ENCODE measurements at places on chromosomes 3 and 15. TPM values are rescaled to one million over a fixed set of nuclear protein-coding genes. Genes with fewer than 3 reads are reported as not detected.

DNA sequence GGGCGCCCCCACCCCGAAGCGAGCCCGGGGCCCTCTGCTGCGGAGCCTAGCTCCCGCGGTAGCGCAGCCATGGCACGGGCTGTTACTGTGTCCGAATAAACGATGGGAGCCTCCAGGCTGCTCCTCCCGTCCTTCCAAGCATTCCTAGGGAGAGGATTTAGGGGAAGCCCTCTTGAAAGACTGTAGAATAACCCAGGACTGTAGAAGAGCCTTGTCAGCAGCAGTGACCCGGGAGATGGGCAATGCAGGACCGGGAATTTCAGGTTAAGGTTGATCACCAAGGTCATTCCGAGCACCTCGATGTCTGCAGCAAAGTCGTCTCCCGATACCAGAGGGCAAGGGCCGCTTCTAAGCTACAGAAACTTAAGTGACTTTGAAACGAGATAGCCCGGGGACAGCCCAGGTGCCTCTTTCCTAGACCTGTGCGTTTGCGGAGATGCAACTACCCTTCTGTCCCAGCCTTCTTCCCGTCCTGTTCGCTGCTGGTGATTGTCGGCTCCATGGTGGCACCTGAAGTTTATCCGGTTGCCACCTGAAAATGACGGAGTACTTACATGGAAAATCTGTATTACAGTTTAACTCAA is 753 bp upstream of the MYO5A start:
- peak; percentile 69 for DNase-seq

DNA sequence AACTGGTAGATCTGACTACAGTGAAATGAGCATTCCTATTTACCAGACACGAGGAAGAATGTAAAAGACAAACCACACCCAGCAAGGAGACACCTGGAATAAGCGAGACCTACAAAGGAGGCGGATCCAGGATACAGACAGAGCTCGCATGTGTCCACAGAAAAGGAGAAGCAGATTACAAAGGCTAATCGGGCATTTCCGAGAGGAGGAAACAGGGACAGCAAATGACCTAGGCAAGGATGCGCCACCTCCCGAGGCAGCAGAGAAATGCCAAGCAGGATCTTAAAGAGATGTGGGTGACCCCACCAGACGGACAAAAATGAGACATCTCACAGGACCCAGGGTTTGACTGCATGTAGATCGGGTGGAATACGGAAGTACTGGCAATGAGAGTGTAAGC is 63.2 kb upstream of the IQSEC1 start:
- no peak for DNase-seq

DNA sequence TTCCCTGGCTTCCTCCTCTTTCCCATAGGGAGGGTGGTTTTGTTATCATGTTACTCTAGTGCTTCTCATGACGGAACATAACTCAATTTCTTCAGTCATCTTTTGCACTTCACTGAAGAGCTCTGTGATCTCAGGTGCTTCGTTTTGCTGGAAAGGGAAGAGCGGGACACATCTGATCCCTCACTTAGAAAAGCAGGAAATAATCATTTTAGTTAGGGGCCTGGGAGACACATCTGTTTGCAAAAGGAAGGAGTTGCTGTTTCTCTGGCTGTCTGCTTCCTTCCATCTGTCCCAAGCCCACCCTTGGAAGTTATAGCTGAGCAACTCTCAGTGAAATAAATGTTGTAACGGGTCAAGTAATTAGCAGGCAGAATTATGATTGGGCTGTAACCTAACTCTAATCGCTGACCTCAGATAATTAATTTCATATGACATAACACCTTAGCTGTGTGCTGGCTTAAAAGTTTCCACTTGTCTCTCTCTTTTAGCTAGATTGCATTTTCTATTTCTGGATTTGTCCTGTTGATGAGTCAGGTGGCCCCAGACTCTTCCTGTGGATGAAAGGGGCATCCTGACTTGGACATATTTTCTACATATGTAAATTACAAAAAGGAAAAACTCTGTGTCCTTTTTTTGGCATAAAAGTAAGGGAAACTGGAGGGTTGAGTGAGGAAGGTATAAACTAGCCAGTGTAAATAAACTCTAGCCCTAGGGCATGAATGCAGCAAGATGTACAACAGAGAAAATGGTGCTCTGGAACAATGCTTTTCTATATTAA is 11.0 kb upstream of the FILIP1L start:
- no peak for DNase-seq

DNA sequence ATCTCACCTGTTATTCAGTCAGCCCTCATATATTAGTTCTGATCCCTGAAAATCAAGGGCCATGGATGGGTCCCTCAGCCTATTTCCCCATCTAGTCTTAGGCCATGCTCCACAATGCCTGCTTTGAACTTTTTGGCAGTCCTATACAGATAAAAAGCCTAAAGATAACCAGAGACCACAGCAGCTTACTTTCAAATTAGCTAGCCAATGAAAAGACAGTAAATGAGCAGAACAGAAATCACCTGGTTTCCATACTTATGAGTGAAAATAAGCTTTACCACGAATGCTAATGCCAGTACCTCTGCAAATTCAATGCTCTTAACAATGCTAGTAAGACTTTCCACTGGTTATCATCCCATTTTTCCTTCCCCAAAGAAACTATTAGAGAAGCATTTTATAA is 141.6 kb upstream of the SPRED1 start:
- no peak for DNase-seq

GRCh38 chr3:71428841-71429596 is 154.5 kb downstream of the FOXP1 start:
- no peak for DNase-seq

GRCh38 chr3:99713440-99713839 is 75.0 kb downstream of the COL8A1 start:
- DNase-seq, result no peak

DNA sequence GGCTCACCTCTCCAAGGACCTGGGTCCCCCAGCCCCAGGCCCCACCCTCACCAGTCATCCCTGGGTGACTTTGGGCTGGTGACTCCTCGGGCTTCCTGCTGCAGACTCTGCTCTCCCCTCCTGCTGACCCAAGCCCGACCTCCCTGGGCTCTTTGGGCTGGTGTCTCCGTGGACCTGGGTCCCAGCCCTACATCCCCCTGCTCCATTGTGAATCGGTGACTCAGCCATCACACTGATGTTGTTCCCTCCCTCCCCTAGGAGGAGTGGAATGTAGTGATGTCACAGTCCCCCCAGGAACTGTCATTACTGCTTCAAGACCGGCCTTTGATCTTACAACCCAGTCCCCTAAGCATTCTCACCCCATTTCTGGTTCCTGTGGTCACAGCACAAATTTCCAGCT is 83.7 kb downstream of the ADAMTS7 start:
- DNase-seq, result peak; percentile 12

GRCh38 chr3:116226266-116226665 is 219.0 kb downstream of the LSAMP start:
- DNase-seq, result no peak

- DNase-seq, result no peak
Measured at GRCh38 chr3:144175644-144176425, 204.2 kb downstream of the DIPK2A start.

DNA sequence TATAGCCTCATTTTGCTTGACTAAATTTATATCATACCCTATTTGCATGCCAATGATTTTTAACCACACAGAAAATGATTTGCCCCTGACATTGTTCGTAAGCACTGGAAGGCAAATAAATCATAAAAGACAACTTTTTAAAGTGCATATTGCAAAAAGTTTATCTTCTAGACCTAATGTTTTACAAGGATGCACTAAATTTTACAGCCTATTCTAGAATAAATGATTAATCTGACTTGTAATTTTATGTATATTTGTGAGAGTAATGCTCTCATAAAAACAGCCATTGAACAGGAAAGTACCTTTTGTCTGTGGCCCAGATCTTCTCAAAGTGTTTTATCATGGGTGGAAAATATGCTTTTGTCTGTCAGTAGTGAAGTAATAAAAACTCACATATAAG is 546.6 kb downstream of the EPHA3 start:
- no peak for DNase-seq

GRCh38 chr15:72818632-72819031 is 35.1 kb upstream of the ADPGK start:
- DNase-seq, result no peak

- no peak for DNase-seq
Measured at GRCh38 chr3:14476583-14477265, 63.4 kb downstream of the GRIP2 start.

DNA sequence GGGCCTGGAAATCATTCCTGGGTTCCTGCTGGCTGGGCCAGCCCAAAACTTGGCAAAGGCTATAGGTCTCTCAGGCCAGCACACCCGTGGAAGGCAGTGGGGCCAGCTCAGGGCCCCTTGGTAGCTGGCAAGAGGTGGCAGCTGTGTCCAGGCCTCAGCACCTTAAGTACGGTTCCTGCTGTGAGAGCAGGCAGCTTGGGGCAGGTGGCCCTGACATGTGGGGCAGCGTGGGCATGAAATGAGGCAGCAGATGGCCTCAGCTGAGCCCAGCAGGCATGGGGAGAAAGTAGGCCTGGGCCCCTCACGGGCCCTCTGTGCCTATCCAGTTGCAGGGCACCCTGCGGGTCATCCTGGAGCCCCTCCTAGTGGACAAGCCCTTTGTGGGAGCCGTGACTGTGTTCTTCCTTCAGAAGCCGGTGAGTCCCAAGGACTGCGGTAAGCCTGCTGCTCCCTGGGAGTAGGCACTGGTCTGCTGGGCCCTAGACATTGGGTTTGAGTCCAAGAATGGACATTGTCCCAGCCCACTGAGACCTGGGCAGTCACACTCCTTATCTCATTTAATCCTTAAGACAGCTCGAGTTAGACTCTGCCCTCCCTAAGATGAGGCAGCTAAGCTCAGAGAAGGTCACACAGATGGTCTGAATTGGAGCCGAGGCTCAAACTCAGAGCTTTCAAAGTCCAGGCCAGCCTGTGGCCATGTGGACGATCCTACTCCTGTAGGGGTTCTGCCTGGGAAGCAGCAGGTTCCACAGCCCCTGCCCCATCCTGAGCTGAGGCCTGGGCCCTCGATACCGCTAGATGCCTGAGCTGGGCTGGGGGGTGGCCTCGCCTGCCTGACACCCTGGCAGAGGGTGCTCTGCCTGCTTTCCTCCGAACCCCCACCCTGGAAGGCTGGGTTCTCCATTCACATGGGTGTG is 25.5 kb downstream of the ESYT3 start:
- no peak for DNase-seq

- DNase-seq, result no peak
Measured at GRCh38 chr3:156409694-156410093, 145.2 kb downstream of the SSR3 start.

DNA sequence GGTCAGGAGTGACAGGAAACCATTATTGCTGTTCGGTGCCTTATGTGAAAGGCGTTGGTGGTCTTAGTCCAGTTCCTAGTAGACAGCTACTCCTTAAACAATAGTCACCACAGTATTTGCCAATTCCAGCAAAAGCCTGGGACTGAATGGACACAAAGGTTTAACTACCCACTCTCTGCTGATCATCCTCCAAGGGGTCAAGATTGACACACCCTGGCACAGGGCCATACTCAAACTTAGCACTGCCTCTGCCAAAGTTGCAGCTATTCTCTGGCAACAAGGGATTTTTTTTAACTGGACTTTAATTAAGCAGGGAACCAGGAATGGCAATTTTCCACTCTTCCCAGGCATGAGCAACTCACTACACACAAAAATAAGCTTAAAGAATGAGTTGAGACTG is 193.9 kb downstream of the NLGN1 start:
- no peak for DNase-seq

GRCh38 chr3:130844462-130844861 is 49.4 kb upstream of the ATP2C1 start:
- DNase-seq, result no peak

GRCh38 chr3:53198996-53199395 is 38.0 kb downstream of the PRKCD start:
- DNase-seq, result no peak

- no peak for DNase-seq
Measured at GRCh38 chr3:54355800-54356199, 233.4 kb downstream of the CACNA2D3 start.

DNA sequence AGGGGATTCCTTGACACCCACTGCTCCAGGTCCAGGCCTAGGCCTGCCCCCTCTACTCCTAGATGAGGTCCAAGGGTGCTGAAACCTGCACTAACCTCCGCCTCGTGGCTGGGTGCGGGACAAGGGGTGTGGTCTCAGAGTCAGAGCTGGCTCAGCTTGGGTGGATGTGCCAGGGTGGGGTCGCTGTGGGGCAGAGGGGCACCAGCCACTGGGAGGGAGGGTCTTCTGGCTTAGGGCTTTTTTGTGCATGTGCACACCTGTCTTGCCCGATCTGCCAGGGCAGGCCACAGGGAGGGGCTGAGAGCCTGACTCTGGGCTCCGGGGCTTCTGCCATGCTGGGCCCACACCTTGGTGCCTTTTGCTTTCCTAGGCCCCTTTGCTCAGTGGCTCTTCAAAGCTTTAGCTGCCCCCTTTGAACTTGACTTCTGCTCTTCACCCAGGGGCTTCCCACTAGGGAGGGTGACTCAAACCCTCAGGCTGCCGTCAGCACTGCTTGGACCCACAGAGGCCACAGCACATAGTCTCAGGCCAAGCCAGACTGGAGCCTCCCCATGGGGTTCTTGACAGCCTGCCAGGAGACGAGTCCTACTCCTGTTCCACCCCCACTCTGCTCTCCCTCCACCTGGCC is 73.0 kb downstream of the KLF13 start:
- DNase-seq, result no peak

DNA sequence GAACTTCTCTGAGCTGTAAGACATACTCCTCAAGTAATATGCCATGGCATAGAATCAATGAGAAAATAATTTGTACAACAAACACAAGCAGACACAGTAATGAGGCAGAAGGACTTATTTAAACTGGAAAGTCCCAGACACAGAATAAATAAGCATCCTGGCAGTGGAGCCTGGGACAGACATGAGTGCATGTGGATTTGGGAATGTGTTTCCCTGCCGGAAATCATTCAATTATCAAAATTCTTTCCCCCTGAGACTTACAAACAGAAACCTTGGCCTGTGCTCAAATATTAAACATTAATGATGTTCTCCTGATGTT is 520.1 kb downstream of the ROBO1 start:
- DNase-seq, result peak; percentile 11

- DNase-seq, result no peak
Measured at GRCh38 chr3:108035751-108036150, 55.1 kb downstream of the CD47 start.

DNA sequence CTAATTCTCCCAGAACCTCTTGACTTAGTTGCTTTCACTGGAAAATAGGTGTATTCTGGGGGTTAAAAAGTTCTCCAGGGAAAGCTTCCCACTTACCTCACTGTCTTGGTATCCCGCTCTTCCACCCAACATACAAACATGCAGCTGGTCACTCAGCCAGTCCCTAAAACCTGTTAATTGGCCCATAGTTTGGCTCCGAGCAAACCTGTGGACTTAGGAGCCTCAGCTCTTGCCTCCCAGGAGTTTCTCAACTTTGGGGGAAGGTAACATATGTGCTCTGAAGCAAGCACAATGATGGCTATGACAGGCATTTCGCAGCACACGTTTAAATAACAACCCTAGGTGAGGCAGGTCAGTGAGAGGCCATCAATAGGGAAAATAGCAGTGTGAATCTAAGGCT is 25.8 kb upstream of the LRRFIP2 start:
- DNase-seq, result no peak

Gene A4GNT
- total RNA-seq, result not detected

Gene WDR5B
- 7.1 TPM for total RNA-seq

Gene IGF2BP2
- total RNA-seq, result 0.18 TPM

Gene FEZF2
- total RNA-seq, result not detected

Gene MYEF2
- total RNA-seq, result 50.0 TPM

Gene TPRG1
- total RNA-seq, result not detected

Gene NR1D2
- 8.3 TPM for total RNA-seq

Gene CCDC51
- total RNA-seq, result 28.3 TPM

Gene CTSH
- 61.0 TPM for total RNA-seq

Gene FAM227B
- total RNA-seq, result 4.4 TPM
